ENCODE measurements at places on chromosomes 1 and 21. TPM values are rescaled to one million over a fixed set of nuclear protein-coding genes. Genes with fewer than 3 reads are reported as not detected.

DNA sequence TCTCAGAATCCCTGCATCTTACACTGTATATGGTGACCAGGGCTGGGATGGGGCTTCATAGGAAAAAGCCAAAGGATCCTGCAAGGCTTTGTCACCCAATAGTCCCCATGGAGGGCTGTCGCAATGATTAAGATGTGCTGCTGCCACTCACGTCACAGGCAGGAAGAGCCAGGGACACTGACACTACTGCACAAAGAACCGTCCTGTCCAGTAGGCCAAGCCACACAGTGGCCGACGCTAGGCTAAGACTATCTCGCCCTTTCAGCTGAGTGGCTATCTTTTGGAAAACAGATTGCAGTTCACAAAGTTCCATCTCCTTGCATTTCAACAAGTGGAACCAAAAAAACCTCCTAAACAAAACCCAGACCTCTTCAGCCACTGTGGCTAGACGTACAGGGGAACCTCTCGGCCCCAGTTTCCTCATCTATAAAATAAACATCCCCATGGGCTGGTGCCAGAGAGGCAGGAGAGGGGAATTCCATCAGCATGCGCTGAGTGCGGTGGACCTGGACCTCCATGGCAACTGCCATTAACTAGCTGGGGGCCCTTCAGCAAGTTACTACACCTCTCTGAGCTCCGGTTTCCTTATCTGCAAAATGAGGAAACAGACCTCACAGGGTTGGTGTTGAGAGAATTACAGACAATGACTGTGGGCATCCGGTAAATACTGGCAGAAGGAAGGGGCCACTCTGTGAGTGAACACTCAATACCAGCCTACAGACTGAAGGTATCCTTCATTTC is 8.7 kb downstream of the CAPZB start:
- DNase-seq: no peak

- no peak for DNase-seq
Observed at GRCh38 chr1:247224822-247225221, 31.1 kb upstream of the VN1R5 start.

GRCh38 chr1:169874229-169874628 is 19.5 kb downstream of the SCYL3 start:
- no peak for DNase-seq

DNA sequence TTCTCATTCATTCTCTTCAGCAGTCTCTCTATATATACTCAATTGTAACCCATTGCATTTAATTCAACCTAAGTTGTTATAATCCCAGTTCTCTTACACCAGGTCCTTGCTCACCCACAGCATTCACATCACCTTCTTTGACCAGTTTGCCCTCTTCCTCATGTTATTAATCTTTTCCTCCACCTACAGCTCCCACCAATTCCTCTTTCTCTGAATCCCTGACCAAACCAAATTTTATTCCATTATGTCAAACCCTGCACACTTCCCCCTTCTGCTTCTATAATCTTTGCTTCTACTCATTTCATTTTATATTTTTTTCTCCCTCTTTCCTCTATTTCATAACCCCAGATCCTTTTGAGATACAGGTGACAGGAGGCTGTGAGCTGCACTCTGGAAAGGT is 1.4 kb downstream of the CD1A start:
- no peak for DNase-seq

DNA sequence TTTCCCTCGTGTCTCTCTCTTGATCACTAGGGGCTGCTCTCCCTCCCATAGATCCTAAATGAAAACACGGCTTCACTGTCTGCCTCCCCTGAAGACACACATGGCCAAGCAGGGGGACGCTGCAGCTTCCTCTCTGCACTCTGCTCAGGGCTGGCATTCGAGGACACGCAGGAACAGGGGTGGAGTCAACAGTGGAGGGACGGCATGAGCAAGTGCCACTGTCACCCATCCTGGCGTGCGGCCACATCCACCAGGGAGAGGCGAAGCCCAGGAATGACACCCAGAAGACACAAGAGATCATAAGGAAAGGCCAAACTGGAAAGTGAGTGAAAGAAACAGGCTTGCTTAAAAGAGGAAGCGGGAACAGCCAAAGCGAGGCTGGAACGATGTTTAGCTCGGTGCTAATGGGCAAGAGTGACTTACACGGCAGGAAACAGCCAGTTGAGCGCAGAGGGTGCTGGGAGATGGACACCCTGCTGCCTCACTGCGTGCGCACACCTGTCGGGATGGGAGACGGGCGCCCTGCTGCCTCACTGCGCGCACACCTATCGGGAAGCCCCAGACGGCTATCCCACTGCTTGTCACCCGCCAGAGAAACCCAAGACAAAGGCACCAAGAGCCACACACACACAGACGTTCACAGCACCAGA is 13.6 kb upstream of the C1QTNF12 start:
- no peak for DNase-seq

Gene NR1I3
- total RNA-seq: not detected
